Type B pancreatic cell (in vitro differentiated cells): ENCODE measurements at places on chromosomes 12 and 14. TPM values are rescaled to one million over a fixed set of nuclear protein-coding genes. Genes with fewer than 3 reads are reported as not detected.

DNA sequence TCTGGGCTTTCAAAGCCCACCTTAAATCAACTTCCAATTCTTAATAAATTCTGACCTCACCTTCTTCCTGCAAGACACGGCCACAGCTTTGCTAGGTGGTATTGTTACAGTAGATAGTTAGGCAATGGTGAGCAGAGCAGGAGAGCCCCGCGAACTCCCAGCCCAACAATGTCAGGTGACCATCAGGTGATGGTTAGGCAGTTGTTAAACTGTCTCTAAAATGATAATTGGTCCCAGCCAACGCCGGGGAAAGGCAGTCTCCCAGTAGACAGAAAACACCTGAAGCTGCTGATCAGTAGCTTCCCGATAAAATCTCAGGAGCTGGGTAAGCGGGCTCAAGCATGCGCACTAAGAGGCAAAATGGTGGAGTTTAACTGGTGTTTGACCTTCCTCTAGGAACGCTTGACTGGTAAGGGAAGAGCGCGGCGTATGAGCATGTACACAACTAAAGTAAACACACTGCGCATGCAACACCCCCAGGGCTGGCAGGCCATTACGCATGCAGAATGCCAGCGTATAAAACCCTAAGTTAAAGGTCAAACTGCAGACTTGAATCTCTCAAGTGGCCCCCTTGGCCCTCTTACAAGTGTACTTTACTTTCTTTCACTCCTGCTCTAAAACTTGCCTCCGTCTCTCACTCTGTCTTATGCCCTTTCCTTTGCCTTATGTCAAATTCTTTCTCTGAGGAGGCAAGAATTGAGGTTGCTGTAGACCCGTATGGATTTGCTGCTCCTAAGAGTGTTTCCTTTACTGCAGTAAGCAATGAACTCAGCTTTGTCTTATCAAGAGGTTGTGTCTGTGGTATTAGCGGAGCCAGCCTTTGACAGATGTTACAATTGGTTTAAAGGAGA is 113.5 kb downstream of the C12orf75 start:
- no peak for DNase-seq

GRCh38 chr12:45296046-45296586 is 80.2 kb downstream of the ANO6 start:
- no peak for DNase-seq

RAPGEF3 gene
- 3.7 and 4.9 TPM in 2 replicates for total RNA-seq

OTX2 gene
- total RNA-seq, result 0.22 TPM in 1 of 2 replicates, not detected in the other

- DNase-seq, result no peak
Measured at GRCh38 chr12:26803552-26803951, 29.4 kb downstream of the ITPR2 start.

DNA sequence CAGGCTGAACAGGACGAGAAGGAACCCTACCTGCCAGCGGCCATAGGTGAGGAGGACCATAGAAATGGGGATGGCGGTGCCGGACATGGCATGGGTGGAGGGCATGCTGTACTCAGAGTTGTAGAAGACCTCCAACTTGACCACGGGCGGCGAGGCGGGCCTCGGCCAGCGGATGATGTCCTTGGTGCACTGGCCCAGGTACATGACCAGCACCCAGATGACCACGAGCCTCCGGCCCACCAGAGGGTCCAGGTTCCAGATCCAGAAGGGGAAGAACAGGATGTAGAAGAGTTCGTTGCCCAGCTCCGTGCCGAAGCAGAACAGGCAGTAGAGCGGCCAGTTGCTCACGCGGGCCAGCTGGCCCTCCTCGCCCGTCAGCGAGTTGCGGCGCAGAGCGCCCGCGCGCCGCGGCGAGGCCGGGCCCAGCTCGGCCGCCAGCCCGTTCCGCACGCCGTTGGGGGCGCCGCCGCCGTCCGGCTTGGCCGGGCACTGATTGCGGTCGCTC is 582 bp downstream of the SGPP1 start:
- peak; percentile 76 for DNase-seq

SLC25A21 gene
- 0.55 and 0.58 TPM in 2 replicates for total RNA-seq

GRCh38 chr12:131093604-131093955 is 139.9 kb downstream of the ADGRD1 start:
- peak; percentile 37 for DNase-seq

DNA sequence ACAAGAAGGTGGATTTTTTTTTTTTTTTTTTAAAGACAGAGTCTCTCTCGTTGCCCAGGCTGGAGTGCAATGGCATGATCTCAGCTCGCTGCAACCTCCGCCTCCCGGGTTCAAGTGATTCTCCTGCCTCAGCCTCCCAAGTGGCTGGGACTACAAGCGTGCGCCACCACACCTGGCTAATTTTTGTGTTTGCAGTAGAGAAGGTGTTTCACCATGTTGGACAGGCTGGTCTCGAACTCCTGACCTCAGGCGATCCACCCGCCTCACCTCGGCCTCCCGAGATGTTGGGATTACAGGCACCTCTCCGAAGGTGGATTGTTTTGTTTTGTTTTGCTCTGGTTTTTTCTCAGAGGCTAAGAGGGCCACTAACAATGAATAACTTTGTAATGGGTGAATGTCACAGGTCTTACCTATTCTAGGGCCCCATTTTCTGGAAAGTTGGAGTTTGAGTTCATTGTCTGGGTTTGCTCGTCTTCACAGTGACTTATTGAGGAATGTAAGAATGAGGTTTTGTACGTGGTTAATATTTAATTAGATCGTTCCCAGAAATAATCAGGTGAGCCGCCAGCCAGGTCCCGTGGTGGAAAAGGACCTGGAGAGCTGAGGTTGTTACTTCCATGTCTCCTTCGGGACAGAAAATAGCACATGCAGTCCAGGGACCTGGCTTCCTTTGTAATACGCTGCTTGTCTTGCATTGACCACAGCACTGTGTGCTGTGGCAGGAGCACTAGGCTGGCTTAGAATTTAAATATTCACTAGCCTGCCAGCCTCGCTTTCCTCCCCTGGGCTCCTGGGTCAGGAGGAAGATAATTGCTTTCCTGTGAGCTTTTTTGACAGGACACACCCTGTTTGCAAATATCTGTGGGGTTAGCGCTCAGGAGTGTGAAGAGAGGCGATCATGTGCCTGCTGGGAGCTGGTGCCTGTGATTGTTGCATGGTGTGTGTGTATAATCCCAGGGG is 2.3 kb downstream of the HIP1R start:
- DNase-seq, result no peak

DNA sequence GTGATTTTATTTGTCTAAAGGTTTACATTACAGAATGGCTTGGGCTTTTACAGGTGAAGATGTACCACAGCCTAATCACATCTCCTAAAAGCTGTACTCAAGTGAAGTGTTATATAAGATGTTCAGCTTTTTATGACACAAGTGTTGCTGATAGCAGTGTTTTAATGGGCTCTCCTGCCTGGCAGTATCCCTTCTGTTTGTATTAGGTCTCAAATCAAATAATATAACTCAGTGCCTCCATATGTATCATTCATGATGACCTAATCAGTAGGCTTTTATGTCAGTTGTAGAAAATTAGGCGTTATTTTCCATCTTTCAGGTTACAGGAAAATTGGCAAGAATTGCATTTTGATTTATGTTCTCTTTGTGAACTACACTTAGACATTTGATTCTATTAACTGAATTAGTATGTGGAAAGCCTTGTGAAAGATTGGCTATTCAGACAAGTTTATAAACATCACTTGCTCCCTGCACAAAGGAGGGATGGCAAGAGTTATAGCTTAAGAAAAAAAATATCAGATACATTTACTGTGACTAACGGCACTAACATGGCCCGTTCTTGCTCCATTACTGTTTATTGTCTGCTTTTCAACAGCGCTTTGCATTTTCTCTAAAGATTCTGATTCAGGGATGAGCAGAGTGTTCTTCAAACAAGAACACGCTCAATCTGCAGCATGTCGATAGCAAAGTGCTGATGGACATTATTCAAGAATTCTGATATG is 143.7 kb upstream of the DIO2 start:
- no peak for DNase-seq

KRT2 gene
- total RNA-seq, result not detected in 2 replicates

DNA sequence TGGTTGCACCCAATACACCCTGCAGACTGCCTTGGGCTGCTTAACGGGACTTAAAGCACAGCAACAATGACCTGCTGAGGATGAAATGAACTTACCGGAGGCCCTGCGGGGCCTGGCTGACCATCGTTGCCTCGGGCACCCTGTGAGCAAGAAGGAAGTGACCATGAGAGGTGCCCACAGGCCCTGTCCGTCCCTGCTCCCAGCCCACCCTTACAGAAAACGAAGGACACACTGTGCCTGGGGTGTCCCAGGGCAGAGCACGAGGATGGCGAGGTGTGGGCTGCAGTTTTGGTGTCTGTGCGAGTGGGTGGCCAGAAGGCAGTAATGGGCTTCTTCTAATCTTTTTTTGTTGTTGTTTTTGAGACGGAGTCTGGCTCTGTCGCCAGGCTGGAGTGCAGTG is 14.6 kb downstream of the COL2A1 start:
- DNase-seq, result no peak

DNA sequence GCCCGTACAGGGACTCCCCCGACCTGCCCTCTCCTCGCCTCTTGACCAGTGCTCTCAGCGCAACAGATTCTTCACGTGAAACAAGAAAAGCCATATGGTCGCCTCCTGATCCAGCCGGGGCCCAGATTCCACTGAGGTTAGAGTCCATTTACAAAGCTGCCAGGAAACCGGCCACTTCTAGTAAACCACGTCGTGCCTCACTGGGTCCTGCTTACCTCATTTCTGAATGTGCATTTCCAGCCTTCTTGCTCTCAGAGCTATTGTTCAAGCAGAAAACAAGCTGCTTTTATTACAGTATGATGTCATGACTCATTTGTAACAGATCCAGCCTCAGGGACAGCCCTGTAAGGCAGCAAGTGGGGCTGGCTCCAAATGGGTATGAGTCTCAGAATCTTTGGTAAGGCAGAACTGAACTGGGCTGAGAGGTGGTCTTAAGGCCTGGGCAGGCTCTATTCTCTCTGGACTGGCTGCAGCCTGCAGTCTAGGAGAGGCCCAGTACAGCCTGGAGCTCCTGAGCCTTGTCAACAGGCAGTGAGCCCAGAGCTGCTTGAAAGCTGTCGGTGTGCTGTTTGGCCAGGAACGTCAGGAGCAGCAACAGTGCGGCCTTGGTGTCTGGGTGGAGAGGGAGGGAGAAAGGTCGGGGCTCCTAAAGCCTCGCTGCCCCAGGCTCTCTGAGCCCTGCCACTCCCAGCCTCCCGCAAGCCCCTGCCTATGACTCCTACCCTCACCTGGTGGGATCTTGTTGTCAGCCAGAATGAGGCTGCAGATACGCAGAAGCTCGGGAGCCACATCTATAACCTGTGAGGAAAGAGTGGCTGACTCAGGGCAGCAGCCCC is 8.3 kb downstream of the REC8 start:
- DNase-seq, result no peak

- DNase-seq, result no peak
Measured at GRCh38 chr12:116121453-116121871, 156.0 kb downstream of the MED13L start.

DPY19L2 gene
- total RNA-seq, result 9.3 and 25.0 TPM in 2 replicates

FAM186B gene
- 0.14 and 0.21 TPM in 2 replicates for total RNA-seq

DNA sequence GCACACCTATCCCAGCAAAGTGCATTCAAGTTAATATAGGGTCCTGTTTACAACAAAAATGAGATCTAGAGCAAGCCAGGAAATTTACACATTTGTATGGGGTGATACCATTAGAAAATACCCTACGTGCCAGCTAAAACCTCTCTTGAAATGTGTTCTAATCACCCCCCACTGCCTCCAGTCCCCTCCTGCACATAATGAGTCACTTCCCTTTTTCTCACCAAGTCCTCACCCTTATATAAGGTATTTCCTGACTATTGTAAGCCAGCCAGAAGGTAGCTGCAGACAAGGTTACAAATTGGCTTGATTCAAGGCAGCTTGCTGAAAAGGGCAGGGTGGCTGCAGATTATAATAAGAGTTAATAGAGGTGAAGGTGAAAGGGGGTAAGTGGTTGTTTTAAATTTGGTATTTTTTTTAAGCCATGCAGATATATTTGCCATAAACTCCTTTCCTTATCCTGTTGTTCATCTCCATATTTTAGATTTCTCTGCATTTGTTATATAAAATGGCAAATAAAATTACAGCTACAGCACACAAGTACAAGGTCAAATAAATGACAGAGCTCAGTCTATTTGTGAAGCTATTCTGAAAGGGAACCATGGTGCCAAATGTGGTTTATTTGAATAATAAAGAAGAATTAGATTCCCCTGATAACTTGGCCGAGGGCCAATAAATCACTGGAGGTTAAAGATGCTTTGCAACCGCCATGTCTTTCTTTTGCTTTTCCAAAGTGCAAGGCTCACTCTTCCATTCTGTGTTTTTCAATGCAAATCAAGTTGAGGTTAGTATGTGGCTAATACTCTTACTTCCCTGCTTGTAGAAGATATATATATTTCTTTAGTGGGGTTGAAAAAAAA is 385.9 kb downstream of the EGLN3 start:
- DNase-seq, result no peak

- no peak for DNase-seq
Measured at GRCh38 chr12:51620448-51620847, 29.4 kb downstream of the SCN8A start.

LRRK2 gene
- total RNA-seq, result 0.75 and 1.4 TPM in 2 replicates

GRCh38 chr12:95118138-95118787 is 44.8 kb upstream of the NR2C1 start:
- no peak for DNase-seq
